GM13977 (cell line): ENCODE measurements at places on chromosomes 6 and 20.

DNA sequence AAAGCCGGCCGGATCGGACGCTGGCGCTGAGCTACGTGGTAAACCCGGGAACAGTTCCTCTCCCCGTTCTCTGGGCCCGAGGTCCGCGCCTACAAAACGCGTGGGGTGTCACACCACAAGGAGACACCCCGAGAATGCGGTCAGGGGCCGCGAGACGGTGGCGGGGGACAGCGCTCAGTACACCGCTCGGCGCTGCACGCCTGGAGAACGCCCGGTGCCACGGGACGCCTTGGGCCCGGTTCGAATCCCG lies 670 bp downstream of the NCOA5 start:
- DNase-seq: no peak

GRCh38 chr6:103983860-103984259 lies 875.9 kb downstream of the HACE1 start:
- DNase-seq: no peak

GRCh38 chr20:1697592-1697991 lies 40.0 kb upstream of the SIRPG start:
- DNase-seq: no peak

DNA sequence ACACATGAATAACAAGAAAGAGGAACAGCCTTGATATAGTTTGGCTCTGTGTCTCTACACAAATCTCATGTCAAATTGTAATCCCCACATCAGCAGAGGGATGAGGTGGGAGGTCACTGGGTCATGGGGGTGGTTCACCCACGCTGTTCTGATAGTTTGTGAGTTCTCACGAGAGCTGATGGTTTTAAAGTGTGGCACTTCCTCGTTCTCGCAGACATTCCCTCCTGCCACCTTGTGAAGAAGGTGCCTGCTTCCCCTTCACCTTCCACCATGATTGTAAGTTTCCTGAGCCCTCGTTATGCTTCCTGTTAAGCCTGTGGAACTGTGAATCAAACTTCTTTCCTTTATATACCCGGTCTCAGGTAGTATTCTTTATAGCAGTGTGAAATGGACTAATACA lies 13.1 kb downstream of the SRPK1 start:
- no peak for DNase-seq

DNA sequence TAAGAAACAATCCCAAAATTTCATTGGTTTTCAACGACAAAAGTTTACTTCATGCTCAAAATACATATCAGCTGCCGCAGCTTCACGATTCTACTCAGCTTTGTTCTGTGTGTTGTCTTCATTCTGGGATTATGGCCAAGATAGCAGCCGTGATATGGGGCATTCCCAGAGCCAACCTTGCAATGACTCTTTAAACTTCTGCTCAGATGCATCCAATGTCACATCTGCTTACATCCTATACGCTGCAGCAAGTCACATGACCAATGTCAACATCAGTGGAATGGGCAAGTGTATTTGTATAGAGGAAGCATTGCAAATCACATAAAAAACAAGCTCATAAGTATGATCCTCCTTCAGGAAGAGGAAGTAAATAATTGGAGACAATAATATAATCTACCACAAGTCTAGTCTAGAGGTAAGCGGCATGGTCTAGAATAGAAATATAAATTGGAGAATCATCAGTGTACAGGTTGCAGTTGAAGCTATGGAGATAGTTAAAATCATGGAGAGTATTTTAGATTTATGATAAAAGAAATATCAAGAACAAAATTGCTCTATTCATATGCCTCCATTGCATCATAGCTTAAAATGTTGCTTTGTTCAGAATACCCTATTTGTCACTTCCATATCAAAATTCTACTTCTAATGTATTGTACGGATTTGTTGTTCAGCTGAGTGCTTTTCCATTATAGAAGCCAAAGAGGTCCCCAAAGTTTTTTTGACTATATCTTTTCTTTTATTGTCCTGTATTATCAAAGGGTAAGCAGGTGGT lies 7.2 kb upstream of the C6orf141 start:
- DNase-seq: no peak

DNA sequence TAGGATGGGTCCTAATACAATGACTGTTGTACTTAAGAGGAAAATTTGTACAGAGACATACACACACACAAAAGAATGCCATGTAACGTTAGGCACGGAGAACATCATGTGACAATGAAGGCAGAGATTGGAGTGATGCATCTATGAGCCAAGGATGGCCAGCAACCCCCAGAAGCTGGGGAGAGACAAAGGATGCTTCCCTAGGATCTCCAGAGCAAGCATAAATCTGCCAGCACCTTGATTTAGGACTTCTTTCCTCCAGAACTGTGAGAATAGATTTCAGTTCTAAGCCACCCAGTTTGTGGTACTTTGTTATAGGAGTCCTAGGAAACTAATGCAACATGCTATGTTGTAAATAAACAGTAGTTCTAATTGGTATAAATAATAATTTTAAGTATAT lies 25.0 kb downstream of the EYA4 start:
- DNase-seq: no peak

- no peak for DNase-seq
Measured at GRCh38 chr6:68410021-68410420, 225.1 kb upstream of the ADGRB3 start.

- no peak for DNase-seq
Measured at GRCh38 chr20:34794006-34794585, 31.4 kb downstream of the NCOA6 start.

- DNase-seq: peak; percentile 54
Measured at GRCh38 chr20:63696306-63696627, 185 bp upstream of the TNFRSF6B start.

DNA sequence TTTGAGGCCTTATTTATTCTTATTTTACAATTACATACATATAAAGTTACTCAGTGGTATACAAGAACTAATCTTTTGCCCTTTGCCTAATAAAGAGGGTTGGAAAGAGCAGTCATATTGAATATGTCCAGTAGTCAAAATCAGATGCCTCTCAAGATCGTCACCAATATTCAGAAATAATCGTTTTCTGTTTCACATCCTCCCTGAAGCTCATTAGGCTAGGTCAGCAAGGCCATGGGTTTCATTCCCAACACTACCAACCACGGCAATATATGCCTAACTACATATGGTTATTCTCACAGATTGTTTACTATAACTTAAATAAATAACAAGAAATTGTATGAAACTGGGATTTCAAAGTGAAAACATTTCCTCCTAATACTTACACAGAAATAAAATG lies 167.2 kb upstream of the MANEA start:
- no peak for DNase-seq

DNA sequence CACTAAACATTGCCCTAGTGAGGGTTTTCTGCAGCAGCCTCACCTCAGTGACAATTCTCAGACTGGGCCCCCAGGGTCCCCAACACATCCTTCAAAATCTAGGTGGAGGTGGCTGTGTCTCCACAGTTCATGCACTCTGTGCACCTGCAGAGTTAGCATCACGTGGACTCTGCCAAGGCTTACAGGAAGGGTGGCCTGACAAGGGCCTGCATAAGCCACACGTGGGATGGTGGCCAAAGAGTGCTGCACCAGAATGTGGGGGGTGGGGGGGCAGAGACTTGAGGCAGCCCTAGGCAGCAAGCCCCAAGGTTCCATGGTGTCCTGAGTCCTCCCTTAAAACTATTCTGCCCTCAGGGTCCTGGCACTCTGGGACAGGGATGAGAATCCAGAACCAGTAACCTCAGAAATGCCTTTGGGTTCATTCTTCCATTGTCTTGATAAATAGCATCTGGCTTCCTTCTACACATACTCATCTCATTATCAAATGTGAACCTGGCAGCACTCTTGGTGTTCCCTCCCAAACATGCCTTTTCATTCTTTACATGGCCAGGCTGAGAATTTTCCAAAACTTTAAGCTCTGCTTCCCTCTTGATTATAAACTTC lies 1.6 kb upstream of the SERPINB1 start:
- no peak for DNase-seq

DNA sequence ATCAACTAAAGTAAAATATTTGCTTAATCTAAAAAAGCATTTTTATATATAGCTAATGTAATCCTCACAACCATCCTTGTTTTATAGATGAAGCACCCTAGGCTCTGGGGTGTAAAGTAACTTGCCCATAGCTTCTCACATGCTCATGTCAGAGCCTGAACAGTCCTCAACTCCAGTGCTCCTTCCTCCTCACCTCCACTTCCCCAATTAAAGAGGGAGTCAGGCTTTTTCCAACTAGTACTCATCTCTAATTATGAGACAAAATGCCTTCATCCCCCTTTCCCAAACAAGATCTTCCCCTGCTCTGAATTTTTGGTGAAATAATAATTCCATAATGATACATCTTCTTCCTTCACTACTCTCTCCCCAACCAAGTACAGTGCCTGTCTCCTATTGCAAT lies 290.8 kb upstream of the PRDM1 start:
- DNase-seq: no peak

DNA sequence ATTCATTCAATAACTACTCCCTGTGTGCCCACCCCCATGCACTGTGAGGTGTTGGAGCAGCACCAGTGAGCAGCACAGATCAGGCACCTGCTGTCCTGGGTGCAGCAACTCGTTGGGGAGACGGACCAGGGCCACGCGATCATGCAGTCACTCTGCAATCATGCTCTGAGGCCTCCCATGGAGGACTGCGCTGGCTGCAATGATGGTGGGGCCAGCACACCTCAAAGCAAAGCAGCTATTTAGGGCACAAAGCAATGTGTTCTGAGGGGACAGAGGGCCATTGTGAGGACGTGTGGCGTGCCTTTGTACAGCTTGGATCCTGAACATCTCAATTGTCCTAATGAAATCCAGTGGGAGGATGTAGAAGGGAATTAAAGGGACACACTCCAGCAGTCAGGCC lies 41.0 kb upstream of the MPC1 start:
- DNase-seq: no peak

GRCh38 chr6:123089226-123089625 lies 93.2 kb downstream of the CLVS2 start:
- no peak for DNase-seq

- DNase-seq: no peak
Measured at GRCh38 chr6:31922942-31923341, 4.6 kb upstream of the C2 start.

- no peak for DNase-seq
Measured at GRCh38 chr6:3337521-3338350, 79.0 kb downstream of the PSMG4 start.

DNA sequence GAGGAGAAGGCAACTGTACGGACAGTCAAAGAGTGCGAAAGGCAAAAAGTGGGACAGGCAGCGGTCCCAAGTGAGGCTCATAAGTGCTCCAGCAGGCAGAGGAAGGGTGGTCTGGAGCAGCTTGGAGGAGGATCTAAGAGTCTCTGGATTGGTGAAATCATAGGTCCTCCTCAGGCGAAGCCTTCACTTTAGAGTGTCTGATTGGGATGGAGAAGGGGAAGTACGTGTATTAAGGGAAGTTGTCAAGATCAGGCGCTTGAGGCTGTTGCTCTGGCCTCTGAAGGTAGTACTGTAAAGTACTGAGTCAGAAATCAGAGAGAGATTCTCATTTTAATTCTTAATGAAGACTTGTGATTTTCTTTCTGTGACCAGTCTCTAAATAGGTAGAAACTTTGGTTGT lies 185.6 kb downstream of the KIF16B start:
- DNase-seq: no peak

DNA sequence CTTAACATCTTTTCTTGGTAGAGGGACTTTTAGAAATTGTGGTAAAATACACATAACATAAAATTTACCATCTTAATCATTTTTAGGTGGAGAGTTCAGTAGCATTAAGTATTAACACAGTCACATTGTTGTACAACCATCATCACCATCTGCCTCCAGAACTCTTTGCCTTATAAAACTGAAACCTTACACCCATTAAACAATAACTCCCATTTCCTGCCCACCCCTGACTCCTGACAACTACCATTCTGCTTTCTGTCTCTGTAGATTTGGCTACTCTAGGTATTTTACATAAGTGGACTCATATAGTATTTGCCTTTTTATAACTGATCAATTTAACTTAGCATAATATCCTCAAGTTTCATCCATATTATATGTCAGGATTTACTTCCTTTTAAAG lies 88.7 kb downstream of the ZHX3 start:
- DNase-seq: no peak

DNA sequence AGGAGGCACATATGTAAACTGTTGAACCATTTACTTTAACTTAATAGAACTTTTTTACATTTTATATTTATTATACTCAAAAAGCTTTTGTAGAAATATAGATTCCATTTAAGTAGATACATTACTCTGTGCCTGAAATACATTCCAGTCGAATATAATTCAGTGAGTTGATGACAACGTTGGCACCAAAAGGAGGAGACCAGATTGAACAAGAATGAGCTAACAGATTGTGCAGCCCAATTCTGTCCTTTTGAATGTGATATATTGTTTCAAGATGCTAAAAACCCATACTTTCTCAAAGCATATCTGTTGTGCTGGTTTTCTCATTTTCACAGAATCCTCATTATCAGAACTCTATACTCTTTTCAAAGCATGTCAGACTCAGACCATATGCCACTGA lies 147.4 kb upstream of the SIM1 start:
- no peak for DNase-seq

DNA sequence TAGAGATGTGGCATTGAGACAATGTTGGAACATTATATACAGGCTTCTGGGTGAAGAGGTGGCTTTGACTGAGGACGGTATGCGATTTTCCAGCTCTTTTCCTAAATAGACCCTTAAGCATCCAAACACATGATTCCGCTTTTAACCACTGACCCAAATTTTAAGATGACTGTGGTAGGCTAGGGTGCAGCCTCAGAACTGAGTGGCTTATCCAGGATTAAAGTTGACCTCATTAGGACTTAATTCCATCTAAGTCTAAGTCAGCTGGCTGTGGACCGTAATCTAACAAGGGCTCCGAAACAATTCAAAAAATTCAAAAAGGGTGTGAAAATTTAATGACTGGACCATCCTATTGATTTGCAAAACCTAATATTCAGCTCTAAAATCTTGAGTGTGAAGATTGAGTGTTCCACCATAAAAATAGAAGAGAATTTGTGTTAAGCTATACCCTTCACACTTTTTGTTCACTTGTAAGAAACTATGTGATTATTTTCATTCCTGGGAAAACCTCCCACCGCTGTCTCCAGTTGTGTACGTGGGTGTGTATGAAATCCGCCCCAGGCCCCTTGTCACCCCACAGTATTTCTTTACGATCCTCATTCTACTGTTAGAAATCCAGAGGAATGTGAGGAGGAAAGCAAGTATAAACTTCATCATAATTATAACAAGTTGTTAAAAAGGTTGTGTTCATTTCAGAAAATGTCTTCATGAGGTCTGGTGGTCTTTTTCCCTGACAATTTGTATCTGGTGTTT lies 2.7 kb downstream of the PCMTD2 start:
- DNase-seq: no peak

DNA sequence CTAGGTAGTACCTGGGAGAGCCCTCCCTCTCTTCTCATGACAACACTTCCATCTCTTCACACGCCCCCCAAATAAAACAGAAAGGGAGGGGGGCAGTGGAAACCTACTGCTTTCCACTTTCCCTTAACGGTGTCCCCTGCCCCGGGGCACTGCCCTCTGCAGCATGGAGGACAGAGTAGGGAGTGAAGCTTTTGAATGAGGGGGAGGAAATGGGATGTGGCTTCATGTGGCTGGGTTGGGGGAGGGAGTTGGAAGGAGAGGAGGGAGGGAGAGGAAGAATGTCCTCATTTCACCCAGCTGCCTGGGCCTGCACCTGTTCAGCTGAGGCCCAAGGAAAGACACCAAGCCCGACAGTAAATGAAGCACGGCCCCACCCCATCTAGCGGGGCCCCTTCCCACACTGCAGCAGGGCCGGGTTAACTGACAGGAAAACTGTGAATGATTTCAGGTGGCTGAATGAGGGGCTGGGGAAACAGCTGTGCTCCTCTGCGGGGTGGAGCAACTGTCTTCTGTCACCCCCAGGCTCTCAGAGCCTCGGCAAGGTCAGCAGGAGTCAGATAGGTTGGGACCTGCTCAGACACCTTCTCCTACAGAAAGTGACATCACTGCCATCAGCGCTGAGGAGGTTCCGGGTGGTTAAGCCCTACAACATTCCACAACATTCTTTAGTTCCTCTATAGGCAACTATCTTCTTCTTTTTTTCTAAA lies 40.0 kb upstream of the TAF8 start:
- DNase-seq: no peak
